Endothelial cell of umbilical vein (primary cell): ENCODE measurements at places on chromosomes 5 and 9. TPM values are rescaled to one million over a fixed set of nuclear protein-coding genes. Genes with fewer than 3 reads are reported as not detected.

Gene ADRB2
- total RNA-seq = 0.60 and 0.86 TPM in 2 replicates

Gene CCNI2
- total RNA-seq = 0.53 TPM in 1 of 2 replicates, not detected in the other

Gene FOXD4L5
- 0.42 TPM in 1 of 2 replicates, not detected in the other for total RNA-seq

Gene PCDH12
- total RNA-seq = 18.5 and 20.4 TPM in 2 replicates

Gene KCNMB1
- 0.29 TPM in 1 of 2 replicates, not detected in the other for total RNA-seq

Gene ZNF454
- total RNA-seq = 0.55 TPM in 1 of 2 replicates, not detected in the other

Gene INPP5E
- 22.9 and 24.5 TPM in 2 replicates for total RNA-seq

Gene OR13F1
- total RNA-seq = not detected in 2 replicates

Gene FUT7
- total RNA-seq = not detected in 2 replicates

Gene TAF11L10
- not detected in 2 replicates for total RNA-seq

Gene HSD17B3
- total RNA-seq = 0.46 TPM in 1 of 2 replicates, not detected in the other

Gene IL4
- not detected in 2 replicates for total RNA-seq

Gene SOHLH1
- total RNA-seq = not detected in 2 replicates

Gene WDR38
- not detected in 2 replicates for total RNA-seq

Gene C5orf58
- not detected in 2 replicates for total RNA-seq

Gene DNAI1
- total RNA-seq = not detected in 2 replicates

Gene PDE6A
- not detected in 2 replicates for total RNA-seq

Gene ANKRD33B
- 4.4 and 5.4 TPM in 2 replicates for total RNA-seq

Gene HACD4
- total RNA-seq = 1.2 and 1.4 TPM in 2 replicates

Gene ANGPTL2
- total RNA-seq = 21.8 and 24.5 TPM in 2 replicates

Gene GLDC
- total RNA-seq = 2.6 and 4.7 TPM in 2 replicates

Gene GNE
- total RNA-seq = 11.4 and 12.3 TPM in 2 replicates

Gene ORM2
- not detected in 2 replicates for total RNA-seq

Gene CDH18
- total RNA-seq = not detected in 2 replicates

Gene CTNNAL1
- 72.0 and 76.2 TPM in 2 replicates for total RNA-seq

Gene C8G
- total RNA-seq = 1.4 and 1.9 TPM in 2 replicates

Gene TMEM171
- 5.0 and 5.6 TPM in 2 replicates for total RNA-seq

Gene ADGRD2
- not detected in 2 replicates for total RNA-seq

Gene TTLL11
- total RNA-seq = 4.9 and 8.1 TPM in 2 replicates

Gene PDZD2
- total RNA-seq = 3.4 and 6.9 TPM in 2 replicates
